ENCODE measurements at places on chromosomes 2 and 18.

- no peak for DNase-seq
These were observed 657.0 kb upstream of the SYT4 start for GRCh38 chr18:43934322-43934721.

- DNase-seq = no peak
These were observed 22.6 kb downstream of the PLEK start for GRCh38 chr2:68387408-68388350.

DNA sequence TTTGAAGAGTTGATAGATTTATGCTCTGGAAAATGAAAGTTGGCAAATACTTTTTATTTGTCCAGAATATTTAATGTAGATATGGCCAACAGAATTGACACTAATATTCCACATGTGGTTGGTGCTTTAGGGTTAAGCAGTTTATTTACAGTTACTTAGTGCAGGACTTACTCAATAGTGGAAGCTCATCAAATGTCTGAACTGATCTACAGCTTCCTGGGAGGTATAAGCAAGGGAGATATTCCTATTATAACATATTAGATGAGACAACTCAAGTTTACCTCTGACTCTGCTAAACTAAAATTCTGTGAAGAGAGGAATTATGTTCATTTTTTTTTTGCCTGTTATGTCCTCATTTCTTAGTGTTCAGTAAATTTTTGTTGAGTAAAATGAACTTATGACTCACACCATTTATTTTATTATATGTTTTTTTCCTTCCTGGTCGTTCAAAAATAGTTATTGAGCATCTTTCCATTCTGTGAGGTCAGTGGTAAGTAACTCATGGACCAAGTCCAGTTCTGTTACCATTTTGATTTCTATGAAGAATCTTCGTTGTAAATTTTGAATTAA lies 13.6 kb downstream of the ABI2 start:
- peak; percentile 8 for DNase-seq

- DNase-seq = no peak
These were observed 1.5 kb upstream of the PRKAG3 start for GRCh38 chr2:218833023-218833609.

DNA sequence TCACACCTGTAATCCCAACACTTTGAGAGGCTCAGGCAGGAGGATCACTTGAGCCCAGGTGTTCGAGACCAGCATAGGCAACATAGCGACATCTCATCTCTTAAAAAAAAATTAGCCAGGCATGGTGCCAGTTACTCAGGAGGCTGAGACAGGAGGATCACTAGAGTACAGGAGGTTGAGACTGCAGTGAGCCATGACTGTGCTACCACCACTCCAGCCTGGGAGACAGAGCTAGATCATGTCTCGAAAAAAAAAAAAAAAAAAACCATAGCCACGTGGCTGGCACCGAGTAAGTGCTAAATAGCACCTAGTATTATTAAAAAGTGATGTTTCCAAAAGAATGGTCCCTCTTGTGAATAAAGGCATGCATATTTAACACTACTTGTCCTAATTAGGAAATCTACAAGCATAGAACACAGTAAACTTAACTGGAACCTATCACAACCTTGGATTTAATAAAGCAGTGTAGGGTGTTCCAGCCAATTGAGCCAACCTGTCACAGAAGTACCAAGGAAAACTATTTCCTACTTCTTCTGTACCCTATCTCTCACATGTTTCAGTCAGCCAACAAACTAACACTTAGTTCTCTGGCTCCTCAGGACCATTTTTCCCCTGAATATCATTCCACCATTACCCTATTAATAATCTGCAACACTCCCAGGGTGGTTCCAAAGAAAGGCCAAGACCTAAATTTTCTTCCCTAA lies 8.8 kb downstream of the RAB1A start:
- no peak for DNase-seq

Data from fibroblast of skin of back (primary cell).